ENCODE measurements at places on chromosomes 6 and 20.

- peak; percentile 99 for DNase-seq
These were observed 157.2 kb downstream of the CD83 start for GRCh38 chr6:14274546-14275492.

GRCh38 chr20:4152696-4153235 lies 137.4 kb upstream of the RNF24 start:
- no peak for DNase-seq

GRCh38 chr6:19668710-19669109 lies 168.5 kb upstream of the ID4 start:
- DNase-seq = no peak

DNA sequence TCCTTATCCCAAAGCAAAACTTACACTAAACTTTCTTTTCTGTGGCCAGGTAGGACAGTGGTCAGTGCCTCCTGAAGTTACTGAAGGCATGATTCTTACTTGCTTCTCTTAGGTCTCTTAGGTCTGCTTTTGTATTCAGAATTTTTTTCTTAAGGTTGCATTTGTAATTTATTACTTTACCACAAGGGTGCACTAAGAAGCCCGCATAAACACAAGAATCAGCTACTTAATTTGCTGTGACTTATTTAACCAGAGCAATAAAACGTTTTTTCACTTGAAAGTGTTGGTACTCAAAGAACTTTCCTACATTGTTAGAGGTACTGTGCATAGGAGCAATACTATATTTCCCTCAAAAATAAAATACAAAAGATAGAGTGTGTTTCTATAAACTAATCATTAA lies 75.4 kb upstream of the LAMA2 start:
- DNase-seq = peak; percentile 65

- no peak for DNase-seq
These were observed 241.9 kb upstream of the RAB32 start for GRCh38 chr6:146301764-146302163.

DNA sequence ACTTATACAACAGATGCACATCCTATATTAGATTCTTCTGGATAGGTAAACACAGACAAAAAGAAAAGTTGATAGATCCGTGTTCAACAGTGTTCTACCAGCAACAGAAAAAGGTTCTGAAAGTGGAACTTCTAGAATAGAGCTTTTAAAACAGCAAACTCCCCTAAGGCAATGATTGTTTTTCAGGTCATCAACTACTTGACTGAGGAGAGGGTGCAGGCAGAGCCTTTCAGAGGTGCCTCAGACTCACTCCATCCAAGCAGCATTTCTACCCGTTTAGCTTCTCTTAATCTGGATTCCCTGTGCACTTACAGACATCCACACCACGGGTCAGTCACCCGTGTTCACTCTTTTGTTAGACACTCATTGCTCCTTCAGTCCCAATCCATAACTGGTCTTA lies 28.9 kb downstream of the FYN start:
- no peak for DNase-seq

DNA sequence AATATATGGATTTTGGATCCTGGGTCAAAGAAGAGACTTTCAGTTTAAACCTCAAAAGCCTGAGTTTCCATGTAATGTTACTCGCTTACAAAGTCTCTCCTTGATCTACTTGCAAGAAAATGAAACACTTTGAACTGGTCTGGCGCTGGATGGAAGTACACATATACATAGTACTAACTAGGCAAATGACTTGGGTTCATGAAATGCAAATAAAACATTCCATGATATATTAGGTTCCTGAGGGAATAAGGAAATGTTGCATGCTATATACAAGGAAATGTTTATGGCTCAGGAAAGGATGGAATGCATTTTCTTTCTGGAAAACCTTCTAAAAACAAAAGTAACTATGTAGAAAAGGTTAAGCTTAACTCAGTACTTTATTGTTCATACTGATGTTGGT lies 11.4 kb upstream of the TXLNB start:
- no peak for DNase-seq
